Osteoblast (primary cell): ENCODE measurements at places on chromosomes 5 and 9. TPM values are rescaled to one million over a fixed set of nuclear protein-coding genes. Genes with fewer than 3 reads are reported as not detected.

DNA sequence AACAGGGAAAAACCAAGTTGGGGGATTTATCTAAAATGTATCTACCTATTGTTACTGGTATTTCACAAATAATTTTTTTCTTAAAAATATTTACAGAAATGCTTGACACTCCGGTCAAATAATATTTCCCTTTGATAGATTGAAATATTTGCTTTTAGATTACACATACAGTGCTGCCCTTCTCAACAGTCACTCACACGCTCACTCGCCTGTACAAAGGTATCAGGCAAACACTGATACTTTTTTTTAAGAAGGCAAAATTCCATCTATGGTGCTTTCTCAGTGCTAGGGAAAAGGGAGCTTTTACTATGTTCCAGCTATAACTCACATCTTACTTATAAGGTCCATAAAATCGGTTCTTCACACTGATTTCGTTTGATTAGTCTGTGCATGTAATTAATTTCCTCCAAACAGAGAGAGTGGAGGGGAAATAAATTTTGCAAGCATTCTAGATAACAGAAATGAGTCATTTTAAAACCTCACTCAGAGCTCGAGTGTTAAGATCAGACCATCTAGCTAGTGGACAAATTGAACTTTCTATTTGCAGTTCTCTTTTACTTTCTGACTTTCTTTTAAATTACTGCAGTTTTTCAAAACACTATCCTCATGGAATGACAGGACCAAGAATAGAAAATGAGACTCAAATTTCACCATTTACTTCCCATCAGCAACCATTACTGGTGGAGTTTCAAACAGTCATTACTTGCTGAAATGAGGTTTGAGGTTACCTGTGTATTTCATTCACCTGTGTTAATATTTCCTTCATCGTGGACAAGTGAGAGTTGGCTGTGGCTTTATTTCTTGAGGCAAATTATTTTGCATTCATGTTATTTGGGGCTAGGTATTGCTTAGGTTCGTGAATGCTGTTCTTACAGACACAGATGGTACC, 273.2 kb downstream of the RAB3C start:
- H3K27me3 ChIP-seq, result peaks cover 16% of the 10 kb centered on the region
- H3K27ac ChIP-seq, result no peak overlapping the region
- H3K36me3 ChIP-seq, result no peaks in the 10 kb centered on the region
- H3K4me3 ChIP-seq, result no peak overlapping the region
- no peaks in the 10 kb centered on the region for H3K4me1 ChIP-seq
- DNase-seq, result peak; percentile 3

GRCh38 chr9:7209016-7209715, 451.4 kb downstream of the KDM4C start:
- H3K4me1 ChIP-seq, result no peaks in the 10 kb centered on the region
- H3K27ac ChIP-seq, result no peak overlapping the region
- H3K36me3 ChIP-seq, result no peaks in the 10 kb centered on the region

- no peak overlapping the region for H3K4me3 ChIP-seq
- no peak overlapping the region for H3K27ac ChIP-seq
- H3K27me3 ChIP-seq, result no peaks in the 10 kb centered on the region
Measured at GRCh38 chr9:84570482-84571154, 98.9 kb upstream of the NTRK2 start.

Gene MTMR12
- 17.7 and 20.6 TPM in 2 replicates for total RNA-seq

- H3K27me3 ChIP-seq, result no peaks in the 10 kb centered on the region
- no peak for DNase-seq
- H3K4me1 ChIP-seq, result peaks cover 19% of the 10 kb centered on the region
- H3K27ac ChIP-seq, result no peak overlapping the region
- H3K4me3 ChIP-seq, result no peak overlapping the region
Measured at GRCh38 chr5:39167141-39167971, 52.0 kb downstream of the FYB1 start.

DNA sequence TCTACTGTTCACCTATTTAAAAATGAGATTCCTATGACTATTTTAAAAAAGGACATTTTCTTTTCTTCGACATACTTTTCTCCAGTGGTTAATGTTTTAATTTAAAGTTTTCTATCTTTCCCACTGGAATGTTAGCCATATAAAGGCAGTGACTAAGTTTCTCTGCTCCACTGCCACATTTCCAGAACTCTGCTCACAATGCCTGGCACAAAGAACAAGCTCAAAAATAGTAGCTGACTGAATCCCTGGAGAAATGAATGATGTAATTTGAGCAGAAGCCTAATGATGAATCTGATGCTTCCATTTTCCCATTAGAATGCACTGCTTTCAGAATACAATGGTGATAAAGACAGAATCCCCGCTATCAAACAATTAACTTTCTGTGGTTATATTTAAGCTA, 817.8 kb downstream of the MTRR start:
- peak overlapping the region; percentile 10 for H3K27ac ChIP-seq
- DNase-seq, result peak; percentile 60

- no peaks in the 10 kb centered on the region for H3K27me3 ChIP-seq
- peak overlapping the region; percentile 87 for H3K27ac ChIP-seq
- DNase-seq, result peak; percentile 89
- peaks cover 36% of the 10 kb centered on the region for H3K4me1 ChIP-seq
Measured at GRCh38 chr5:9544502-9545135, 1.3 kb downstream of the SEMA5A start.

Gene F2R
- total RNA-seq, result 38.7 and 41.0 TPM in 2 replicates

Gene CCDC192
- total RNA-seq, result not detected in 2 replicates

DNA sequence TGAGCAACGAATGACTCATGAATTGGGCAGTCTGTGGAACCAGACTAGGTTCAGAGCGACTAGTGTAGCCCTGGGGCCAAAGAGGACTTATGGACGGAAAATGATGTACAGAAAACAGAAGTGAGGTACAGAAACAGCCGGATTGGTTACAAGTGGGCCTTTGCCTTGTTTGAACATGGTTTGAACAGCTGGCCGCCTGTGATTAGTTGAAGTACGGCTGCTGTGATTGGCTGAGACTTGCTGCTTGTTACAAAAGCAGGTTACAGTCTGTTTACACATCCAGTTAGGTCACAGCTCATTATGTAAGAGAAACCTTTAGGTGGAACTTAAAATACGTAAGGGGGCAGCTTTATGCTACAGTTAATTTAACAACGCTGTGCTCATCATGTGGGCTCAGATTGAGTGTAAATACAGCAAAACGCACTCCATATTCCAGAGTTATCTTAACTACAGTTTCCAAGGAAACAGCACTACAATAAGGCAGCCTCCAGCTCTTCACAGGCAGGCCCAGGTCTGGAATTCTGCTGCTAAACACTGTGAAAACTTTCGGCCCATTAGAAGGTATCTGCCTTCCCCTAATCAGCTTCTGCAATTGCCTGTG, 6.5 kb downstream of the AMACR start:
- no peaks in the 10 kb centered on the region for H3K27me3 ChIP-seq
- H3K4me3 ChIP-seq, result no peak overlapping the region
- H3K36me3 ChIP-seq, result peaks cover 21% of the 10 kb centered on the region

- H3K4me3 ChIP-seq, result peak overlapping the region; percentile 80
- H3K27me3 ChIP-seq, result no peaks in the 10 kb centered on the region
- H3K36me3 ChIP-seq, result peaks cover 12% of the 10 kb centered on the region
- peaks cover 5% of the 10 kb centered on the region for H3K4me1 ChIP-seq
- H3K27ac ChIP-seq, result peak overlapping the region; percentile 89
- DNase-seq, result no peak
Measured at GRCh38 chr5:143402553-143403333, 743 bp downstream of the NR3C1 start.

DNA sequence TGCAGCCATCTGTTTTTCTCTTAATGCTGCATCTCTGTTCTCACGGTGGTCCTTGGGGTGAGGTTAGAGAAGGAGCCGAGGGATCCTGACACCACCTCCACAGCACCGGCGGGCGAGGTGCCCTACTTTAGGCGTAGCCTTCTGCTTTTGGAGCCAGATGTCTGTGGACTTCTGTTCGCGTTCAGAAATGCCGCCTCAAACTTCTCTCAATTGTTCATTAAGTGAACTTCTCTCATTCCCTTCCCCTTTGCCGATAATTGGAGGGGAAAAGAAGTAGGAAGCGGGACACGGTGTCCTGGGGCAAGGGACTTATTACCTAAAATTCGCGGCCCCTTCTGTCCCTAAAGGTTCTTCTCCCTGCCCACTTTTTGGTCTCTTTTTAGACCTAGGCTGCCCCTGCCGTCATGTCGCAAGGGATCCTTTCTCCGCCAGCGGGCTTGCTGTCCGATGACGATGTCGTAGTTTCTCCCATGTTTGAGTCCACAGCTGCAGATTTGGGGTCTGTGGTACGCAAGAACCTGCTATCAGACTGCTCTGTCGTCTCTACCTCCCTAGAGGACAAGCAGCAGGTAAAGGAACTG, 455 bp downstream of the KIF20A start:
- H3K27ac ChIP-seq, result peak overlapping the region; percentile 40
- peak overlapping the region; percentile 80 for H3K4me3 ChIP-seq
- peaks cover 24% of the 10 kb centered on the region for H3K4me1 ChIP-seq
- peaks cover 58% of the 10 kb centered on the region for H3K36me3 ChIP-seq
- no peaks in the 10 kb centered on the region for H3K27me3 ChIP-seq

Gene NEUROG1
- total RNA-seq, result not detected in 2 replicates

Gene SH3RF2
- total RNA-seq, result 2.9 and 4.0 TPM in 2 replicates

- no peaks in the 10 kb centered on the region for H3K27me3 ChIP-seq
- no peak overlapping the region for H3K27ac ChIP-seq
Measured at GRCh38 chr5:108686676-108687075, 61.0 kb upstream of the FER start.

DNA sequence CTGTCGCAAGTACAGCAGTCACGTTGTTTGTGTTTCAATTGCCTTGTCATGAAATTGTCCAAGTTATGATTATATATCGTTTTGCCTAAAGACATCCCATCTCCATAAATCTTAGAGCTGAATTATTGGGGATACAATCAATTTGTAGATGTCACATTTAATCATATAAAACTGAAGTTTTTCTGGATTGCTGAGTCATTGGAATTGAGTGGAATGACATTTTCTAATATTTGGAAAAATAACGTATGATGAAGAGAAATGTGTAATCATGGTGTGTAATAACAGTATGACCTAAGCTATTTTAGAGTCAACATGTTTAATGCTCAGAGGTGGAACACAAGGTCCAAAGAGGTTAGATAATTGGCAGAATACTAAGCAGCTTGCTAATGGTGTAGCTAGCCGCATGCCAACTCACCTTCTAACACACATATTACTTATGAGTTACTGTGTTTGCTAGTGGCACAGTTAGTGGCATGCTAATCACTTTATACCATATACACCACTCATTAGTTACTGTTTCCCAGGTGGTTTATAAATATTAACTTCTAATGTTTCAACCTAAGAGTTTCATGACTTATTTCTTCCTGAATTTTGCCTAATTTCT, 473.1 kb upstream of the GRAMD2B start:
- H3K36me3 ChIP-seq, result no peaks in the 10 kb centered on the region
- H3K4me3 ChIP-seq, result no peak overlapping the region
- H3K4me1 ChIP-seq, result no peaks in the 10 kb centered on the region

DNA sequence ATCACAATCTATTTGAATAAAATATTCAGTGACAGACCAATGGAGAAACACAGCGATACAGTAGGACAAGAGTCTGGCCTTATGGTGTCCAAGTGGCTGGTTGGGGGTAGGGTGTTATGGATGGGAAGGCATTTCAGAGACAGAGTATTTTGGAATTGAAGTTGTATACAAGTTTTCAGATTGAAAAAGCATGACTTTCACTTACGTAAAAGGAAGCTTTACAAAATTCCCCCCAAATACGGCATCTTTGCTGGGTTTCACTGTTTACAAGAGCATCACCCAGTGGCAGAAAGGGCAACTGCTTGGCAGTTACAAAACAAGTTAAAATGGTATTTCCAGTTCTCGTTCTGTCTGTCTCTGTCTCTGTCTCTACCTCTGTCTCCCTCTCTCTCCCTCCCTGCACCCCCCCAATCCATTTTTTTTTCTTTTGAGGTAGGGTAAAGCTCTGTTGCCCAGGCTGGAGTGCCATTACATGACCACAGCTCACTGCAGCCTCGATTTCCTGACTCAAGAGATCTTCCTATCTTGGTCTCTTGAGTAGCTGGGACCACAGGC, 86.2 kb downstream of the PTPN3 start:
- DNase-seq, result peak; percentile 86
- H3K4me1 ChIP-seq, result no peaks in the 10 kb centered on the region
- peak overlapping the region; percentile 6 for H3K4me3 ChIP-seq
- no peaks in the 10 kb centered on the region for H3K36me3 ChIP-seq
- H3K27ac ChIP-seq, result no peak overlapping the region
- no peaks in the 10 kb centered on the region for H3K27me3 ChIP-seq

Gene GFI1B
- total RNA-seq, result under 0.01 TPM in 1 of 2 replicates, not detected in the other

- H3K27ac ChIP-seq, result no peak overlapping the region
- H3K4me1 ChIP-seq, result peaks cover 7% of the 10 kb centered on the region
- no peak for DNase-seq
- H3K36me3 ChIP-seq, result no peaks in the 10 kb centered on the region
Measured at GRCh38 chr9:120625222-120625621, 45.3 kb upstream of the CDK5RAP2 start.

- no peaks in the 10 kb centered on the region for H3K36me3 ChIP-seq
- H3K27me3 ChIP-seq, result no peaks in the 10 kb centered on the region
- DNase-seq, result no peak
- H3K27ac ChIP-seq, result no peak overlapping the region
Measured at GRCh38 chr5:145739843-145740242, 95.3 kb downstream of the PRELID2 start.

Gene SHISAL2B
- total RNA-seq, result not detected in 2 replicates

Gene MSX2
- 1.5 and 2.2 TPM in 2 replicates for total RNA-seq

GRCh38 chr5:32707418-32707997, 3.6 kb upstream of the NPR3 start:
- no peaks in the 10 kb centered on the region for H3K27me3 ChIP-seq
- H3K36me3 ChIP-seq, result no peaks in the 10 kb centered on the region
- no peak overlapping the region for H3K27ac ChIP-seq
- peaks cover 5% of the 10 kb centered on the region for H3K4me1 ChIP-seq
- DNase-seq, result peak; percentile 63

Gene MEGF10
- 1.4 and 3.2 TPM in 2 replicates for total RNA-seq

- H3K27ac ChIP-seq, result no peak overlapping the region
- peaks cover 5% of the 10 kb centered on the region for H3K27me3 ChIP-seq
- no peak overlapping the region for H3K4me3 ChIP-seq
- DNase-seq, result no peak
- H3K4me1 ChIP-seq, result no peaks in the 10 kb centered on the region
Measured at GRCh38 chr9:107131108-107131799, 151.8 kb upstream of the RAD23B start.

Gene IGFBPL1
- 0.36 TPM in 1 of 2 replicates, not detected in the other for total RNA-seq

Gene ADGRV1
- total RNA-seq, result under 0.01 TPM in 1 of 2 replicates, not detected in the other

Gene SPAAR
- total RNA-seq, result 0.29 and 0.72 TPM in 2 replicates

Gene FBXO4
- total RNA-seq, result 14.5 and 16.2 TPM in 2 replicates

Gene CER1
- not detected in 2 replicates for total RNA-seq

Gene CBY3
- not detected in 2 replicates for total RNA-seq

DNA sequence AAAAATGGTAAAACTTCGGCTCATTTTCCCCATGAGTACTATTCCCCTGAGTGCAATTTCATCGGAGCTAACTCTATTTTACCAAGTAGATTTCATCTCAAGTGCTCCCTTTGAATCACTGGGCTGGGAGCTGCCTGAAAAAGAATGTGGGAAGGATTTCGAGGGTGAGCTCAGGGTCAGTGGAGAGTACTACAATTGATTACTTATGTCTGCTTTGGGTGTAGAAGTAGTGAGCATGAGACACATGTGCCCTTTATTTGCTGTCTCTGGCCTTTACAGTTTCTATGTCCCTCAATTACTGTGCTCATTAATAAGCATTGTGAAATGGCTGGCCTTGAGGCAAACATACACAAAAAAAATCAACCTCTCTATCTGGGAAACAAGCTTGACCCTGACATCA, 172.7 kb upstream of the RFX3 start:
- no peak for DNase-seq
- H3K36me3 ChIP-seq, result no peaks in the 10 kb centered on the region
- H3K4me1 ChIP-seq, result no peaks in the 10 kb centered on the region
- H3K4me3 ChIP-seq, result no peak overlapping the region

GRCh38 chr9:133513214-133514100, 11.3 kb downstream of the MYMK start:
- H3K4me3 ChIP-seq, result no peak overlapping the region
- H3K4me1 ChIP-seq, result peaks cover 14% of the 10 kb centered on the region
- peak; percentile 44 for DNase-seq
